ENCODE measurements at places on chromosomes 7 and 10.

DNA sequence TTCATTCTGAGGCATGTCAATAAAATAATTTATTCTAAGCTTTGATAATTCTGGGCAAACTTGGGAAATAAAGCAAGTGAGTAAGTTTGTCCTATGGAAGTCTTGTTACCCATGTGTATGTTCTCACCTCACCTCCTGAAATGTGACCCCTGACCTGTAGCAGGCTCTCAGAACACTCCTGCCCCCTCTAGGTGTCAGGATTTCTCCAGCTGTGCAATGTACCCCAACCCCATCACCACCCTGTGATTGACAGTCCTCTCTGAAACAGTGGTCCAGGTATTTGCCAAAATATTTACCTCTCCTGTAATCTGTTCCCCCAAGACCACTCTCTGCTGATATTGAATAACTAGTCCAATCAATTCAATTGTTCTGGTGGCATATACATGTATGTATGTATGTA is 122.6 kb upstream of the PTER start:
- no peak for DNase-seq

DNA sequence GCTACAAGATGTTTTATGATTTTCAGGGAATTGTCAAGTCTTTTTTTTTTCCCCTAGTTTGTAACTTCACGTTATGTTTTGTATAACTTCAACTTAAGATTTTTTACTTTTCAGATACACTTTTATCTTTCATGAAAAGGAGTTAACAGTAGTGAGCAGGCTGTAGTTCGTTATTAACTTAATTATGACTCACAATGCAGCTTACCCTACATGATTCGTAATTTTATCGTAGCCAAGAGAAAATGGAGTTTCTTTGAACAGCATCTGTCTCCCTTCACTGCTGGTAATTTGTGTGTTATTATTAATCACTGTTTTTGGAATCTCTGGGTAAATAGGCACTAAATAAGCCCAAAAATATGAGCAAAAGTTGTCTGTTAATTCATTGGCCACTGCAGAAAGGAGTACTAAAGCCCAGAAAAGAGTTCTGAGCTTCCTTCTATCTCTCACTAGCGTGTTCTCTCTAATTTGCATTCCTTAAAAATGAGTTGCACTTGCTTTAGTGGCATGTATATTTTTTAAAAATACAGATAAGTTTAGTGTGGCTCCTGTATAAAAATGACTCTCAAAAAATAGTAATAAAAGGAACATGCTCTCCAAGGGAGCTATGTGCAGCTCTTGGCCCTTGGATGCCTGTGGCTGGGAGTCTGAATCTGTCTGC is 36.1 kb downstream of the RALA start:
- DNase-seq = no peak

DNA sequence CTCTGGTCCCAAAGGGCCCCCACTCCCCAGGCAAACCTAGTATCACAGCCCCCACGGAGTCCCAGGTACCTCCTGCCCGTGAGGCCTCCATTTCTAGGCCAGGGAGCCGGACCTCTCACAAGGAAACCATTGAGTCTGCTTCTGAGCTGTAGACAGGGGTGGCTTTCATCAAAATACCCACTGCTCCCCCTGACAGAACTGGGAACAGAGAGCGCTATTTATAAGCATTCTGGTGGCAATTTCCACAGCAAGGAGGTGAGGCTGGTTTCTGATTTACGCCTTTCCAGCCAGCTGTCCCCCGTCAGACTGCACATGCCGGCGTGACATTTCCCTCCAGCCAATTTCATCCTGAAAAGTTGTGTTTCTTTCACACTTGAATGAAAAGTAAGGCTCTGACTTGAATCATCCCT is 407.5 kb upstream of the PRKCQ start:
- no peak for DNase-seq

GRCh38 chr10:61452655-61453641 is at the start of gene TMEM26:
TMEM26 (minus strand) TSS chr10:61453381; CDS start chr10:61453081, 300 bp downstream.
- no peak for DNase-seq

- DNase-seq = no peak
Measured at GRCh38 chr10:65346466-65346865, 1579.4 kb upstream of the LRRTM3 start.
